CD4-positive, CD25-positive, alpha-beta regulatory T cell (primary cell): ENCODE measurements at places on chromosomes 13 and 19.
A peak's percentile ranks its signal among the peaks of the same experiment; 100 is the strongest.

- H3K4me1 ChIP-seq: no peaks in the 10 kb centered on the region
- H3K27ac ChIP-seq: no peak overlapping the region
- H3K4me3 ChIP-seq: no peak overlapping the region
Measured at GRCh38 chr19:33438987-33439781, 65.7 kb downstream of the CEBPG start.

GRCh38 chr13:79663977-79664636 lies 183.2 kb downstream of the NDFIP2 start:
- H3K27ac ChIP-seq: no peak overlapping the region
- no peaks in the 10 kb centered on the region for H3K27me3 ChIP-seq
- no peaks in the 10 kb centered on the region for H3K4me1 ChIP-seq
- no peak for DNase-seq
- no peak overlapping the region for H3K4me3 ChIP-seq

GRCh38 chr19:9597027-9597426 lies 12.7 kb upstream of the ZNF121 start:
- H3K27ac ChIP-seq: no peak overlapping the region
- H3K4me3 ChIP-seq: no peak overlapping the region
- no peaks in the 10 kb centered on the region for H3K36me3 ChIP-seq
- H3K4me1 ChIP-seq: no peaks in the 10 kb centered on the region
- no peak for DNase-seq
- no peaks in the 10 kb centered on the region for H3K27me3 ChIP-seq

DNA sequence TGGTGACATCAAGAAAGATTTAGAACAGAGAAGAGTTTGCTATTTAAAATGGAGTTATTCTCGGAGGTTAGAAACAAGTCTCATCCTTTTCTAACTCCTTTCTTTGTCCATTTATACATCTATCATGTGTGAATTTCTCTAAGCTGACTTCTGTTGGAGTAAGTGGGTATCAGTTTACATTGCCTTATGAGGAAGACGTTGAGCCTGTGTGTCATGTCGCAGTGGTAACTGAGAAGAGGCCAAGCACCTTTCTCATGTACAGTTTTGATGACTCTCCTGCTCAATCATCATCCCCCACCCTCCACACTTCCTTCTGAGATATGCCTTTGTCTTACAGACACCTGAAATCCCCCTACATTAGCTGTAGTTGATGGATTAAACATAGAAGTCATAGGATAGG lies 624.8 kb downstream of the LIG4 start:
- DNase-seq: no peak
- H3K4me1 ChIP-seq: no peaks in the 10 kb centered on the region
- H3K36me3 ChIP-seq: no peaks in the 10 kb centered on the region
- no peaks in the 10 kb centered on the region for H3K27me3 ChIP-seq

DNA sequence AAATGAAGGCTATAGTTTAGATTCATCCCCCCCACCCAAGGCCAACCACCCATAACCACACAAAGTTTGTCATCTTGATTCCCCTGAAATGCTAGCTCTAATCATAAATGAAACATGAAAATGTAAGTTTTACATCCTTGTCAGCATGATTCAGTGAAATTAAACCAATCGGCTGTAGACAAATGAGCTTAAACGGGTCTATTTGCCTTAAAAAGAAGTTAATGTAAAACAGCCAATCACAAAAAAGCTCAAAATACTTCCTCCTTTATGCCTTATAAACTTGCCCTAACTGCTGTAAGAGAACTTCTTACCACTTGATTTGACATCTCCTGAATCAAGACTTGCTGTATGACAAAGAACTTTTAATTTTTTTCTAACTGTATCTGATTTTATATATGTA lies 34.5 kb upstream of the MRI1 start:
- no peak overlapping the region for H3K4me3 ChIP-seq
- no peak for DNase-seq
- no peaks in the 10 kb centered on the region for H3K27me3 ChIP-seq
- H3K4me1 ChIP-seq: peaks cover 11% of the 10 kb centered on the region

DNA sequence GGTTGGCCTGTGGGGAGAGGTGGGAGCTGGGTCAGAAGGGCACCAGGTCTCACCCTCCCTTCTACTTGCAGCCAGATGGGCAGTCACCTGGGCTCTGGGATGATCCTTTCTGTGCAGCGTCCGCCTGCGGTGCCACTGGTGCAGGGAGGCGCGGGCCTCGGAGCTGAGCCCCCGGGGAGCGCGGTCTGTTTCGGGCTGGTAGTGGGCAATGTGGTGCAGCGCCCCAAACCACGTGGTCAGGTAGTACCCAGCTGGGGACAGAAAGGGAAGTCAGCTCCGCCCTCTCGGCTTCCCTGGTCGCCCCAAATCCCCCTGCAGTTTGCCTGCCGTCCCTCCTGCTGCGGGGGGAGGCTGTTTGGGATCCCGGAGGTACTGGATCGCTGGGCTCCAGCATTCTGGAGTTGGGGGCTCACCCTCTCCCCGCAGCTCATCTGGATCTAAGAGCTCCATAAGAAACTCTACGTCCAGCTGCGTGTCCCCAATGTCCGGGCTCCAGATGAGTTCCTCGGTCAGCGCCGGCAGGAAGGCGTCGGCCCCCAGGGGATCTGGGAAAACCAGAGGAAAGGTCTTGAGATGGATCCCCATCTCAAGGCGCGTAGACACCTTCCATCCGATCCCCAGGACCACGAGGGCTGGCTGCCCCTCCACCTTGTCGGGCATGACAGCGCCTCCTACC lies 8.8 kb downstream of the RINL start:
- peak overlapping the region; percentile 66 for H3K4me3 ChIP-seq
- H3K27ac ChIP-seq: peak overlapping the region; percentile 81
- peak; percentile 54 for DNase-seq
- peaks cover 39% of the 10 kb centered on the region for H3K4me1 ChIP-seq
- H3K27me3 ChIP-seq: no peaks in the 10 kb centered on the region

- peaks cover 1% of the 10 kb centered on the region for H3K36me3 ChIP-seq
- H3K27ac ChIP-seq: peak overlapping the region; percentile 97
- peaks cover 31% of the 10 kb centered on the region for H3K4me1 ChIP-seq
Measured at GRCh38 chr13:110713981-110714796, 689 bp downstream of the ING1 start.

DNA sequence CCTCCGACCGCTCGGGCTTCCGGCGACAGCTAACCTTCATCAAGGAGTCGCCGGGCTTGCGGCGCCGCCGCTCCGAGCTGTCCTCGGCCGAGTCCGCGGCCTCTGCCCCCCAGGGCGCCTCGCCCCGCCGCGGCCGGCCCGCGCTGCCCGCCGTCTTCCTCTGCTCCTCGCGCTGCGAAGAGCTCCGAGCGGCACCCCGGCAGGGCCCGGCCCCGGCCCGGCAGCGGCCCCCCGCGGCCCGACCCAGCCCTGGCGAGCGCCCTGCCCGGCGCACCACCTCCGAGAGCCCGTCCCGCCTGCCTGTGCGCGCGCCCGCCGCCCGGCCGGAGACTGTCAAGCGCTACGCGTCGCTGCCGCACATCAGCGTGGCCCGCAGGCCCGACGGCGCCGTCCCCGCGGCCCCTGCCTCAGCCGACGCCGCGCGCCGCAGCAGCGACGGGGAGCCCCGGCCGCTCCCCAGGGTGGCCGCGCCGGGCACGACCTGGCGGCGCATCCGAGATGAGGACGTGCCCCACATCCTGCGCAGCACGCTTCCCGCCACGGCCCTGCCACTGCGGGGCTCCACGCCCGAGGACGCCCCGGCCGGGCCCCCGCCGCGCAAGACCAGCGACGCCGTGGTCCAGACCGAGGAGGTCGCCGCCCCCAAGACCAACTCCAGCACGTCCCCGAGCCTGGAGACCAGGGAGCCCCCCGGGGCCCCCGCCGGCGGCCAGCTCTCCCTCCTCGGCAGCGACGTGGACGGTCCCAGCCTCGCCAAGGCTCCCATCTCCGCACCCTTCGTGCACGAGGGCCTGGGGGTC lies 9.6 kb downstream of the C19orf25 start:
- H3K4me3 ChIP-seq: no peak overlapping the region
- peaks cover 56% of the 10 kb centered on the region for H3K4me1 ChIP-seq
- no peak overlapping the region for H3K27ac ChIP-seq
- no peaks in the 10 kb centered on the region for H3K27me3 ChIP-seq
- no peaks in the 10 kb centered on the region for H3K36me3 ChIP-seq

DNA sequence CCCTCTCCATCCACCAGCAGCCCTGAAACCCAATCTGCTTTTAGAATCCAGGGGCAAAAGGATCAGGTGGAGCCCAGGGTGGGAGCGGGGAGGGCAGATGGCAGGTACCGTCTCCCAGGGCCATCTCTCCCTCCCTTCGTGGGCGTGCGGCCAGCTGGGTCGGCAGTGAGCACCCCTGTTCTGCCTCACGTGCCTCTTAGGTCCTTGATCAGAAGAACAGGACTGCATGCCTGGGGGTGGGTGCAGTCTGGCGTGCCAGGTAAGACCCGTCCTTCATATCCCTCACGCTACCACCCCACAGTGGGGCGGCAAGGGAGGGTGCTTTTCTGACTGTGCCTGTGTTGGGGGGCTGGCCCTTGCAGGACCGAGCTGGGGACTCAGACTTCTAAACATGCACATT lies 2.0 kb downstream of the SLC8A2 start:
- H3K36me3 ChIP-seq: no peaks in the 10 kb centered on the region
- no peak for DNase-seq
- no peak overlapping the region for H3K4me3 ChIP-seq

DNA sequence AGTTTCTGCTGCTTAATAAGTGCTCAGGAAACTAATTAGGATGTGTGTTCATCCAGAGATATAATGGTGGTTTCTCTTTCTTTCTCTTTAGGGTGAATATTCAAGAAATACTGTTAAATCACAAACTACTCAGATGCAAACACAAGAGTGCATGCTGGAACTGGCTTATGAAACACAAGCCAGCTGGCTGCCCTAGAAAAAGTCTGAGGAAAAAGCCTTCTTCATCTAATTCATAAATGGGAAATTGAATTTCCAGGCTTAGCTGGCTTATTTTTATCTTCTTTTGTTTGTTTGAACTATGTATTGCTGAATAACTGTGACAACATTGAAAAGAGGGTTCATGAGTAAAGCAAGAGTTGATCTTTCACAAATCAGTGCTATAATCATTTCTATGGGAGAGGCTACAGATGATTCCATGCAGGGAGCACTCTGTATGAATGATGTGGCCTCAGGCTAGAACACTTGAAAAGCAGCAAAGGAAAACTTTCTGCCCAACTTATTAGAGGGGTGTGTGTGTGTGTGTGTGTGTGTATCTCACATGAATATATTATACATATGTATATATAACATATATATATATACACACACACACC lies 69.8 kb upstream of the SCEL start:
- no peak for DNase-seq
- H3K36me3 ChIP-seq: no peaks in the 10 kb centered on the region
- H3K27ac ChIP-seq: no peak overlapping the region
- H3K4me3 ChIP-seq: no peak overlapping the region
- no peaks in the 10 kb centered on the region for H3K27me3 ChIP-seq

- H3K27me3 ChIP-seq: peaks cover 2% of the 10 kb centered on the region
- no peaks in the 10 kb centered on the region for H3K36me3 ChIP-seq
- H3K4me1 ChIP-seq: no peaks in the 10 kb centered on the region
- H3K4me3 ChIP-seq: no peak overlapping the region
- no peak for DNase-seq
Measured at GRCh38 chr13:43235028-43235427, 211.6 kb downstream of the DNAJC15 start.

DNA sequence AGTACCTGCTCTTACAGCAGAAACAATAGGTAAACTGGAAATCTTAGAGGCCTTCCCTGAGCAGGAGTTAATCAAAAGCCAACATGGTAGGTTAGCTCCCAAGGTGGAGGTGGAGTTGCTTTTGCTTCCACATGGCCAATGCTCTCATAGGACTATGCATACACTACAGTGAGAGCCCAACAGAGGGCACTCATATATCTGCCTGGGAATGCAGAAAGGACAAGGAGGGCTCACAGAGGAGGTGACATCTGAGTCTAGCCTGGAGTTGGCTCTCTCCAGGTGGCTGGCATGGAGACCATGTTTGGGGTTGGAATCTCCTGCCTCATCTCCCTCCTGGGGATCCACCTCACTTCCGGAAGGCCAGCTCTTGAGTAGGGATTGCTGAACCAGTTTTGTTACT lies 34.6 kb downstream of the ATP8A2 start:
- no peak for DNase-seq
- H3K36me3 ChIP-seq: no peaks in the 10 kb centered on the region
- H3K27me3 ChIP-seq: no peaks in the 10 kb centered on the region
- H3K4me3 ChIP-seq: no peak overlapping the region
- H3K27ac ChIP-seq: no peak overlapping the region

- H3K27me3 ChIP-seq: no peaks in the 10 kb centered on the region
- H3K4me3 ChIP-seq: no peak overlapping the region
- DNase-seq: no peak
- no peaks in the 10 kb centered on the region for H3K36me3 ChIP-seq
- no peaks in the 10 kb centered on the region for H3K4me1 ChIP-seq
- no peak overlapping the region for H3K27ac ChIP-seq
Measured at GRCh38 chr13:34294483-34295129, 476.7 kb downstream of the RFC3 start.

GRCh38 chr13:39047560-39047959 lies 9.3 kb downstream of the NHLRC3 start:
- no peak overlapping the region for H3K4me3 ChIP-seq
- H3K27me3 ChIP-seq: no peaks in the 10 kb centered on the region
- DNase-seq: no peak
- no peak overlapping the region for H3K27ac ChIP-seq
- no peaks in the 10 kb centered on the region for H3K4me1 ChIP-seq

- H3K36me3 ChIP-seq: peaks cover 20% of the 10 kb centered on the region
- DNase-seq: no peak
- peaks cover 29% of the 10 kb centered on the region for H3K4me1 ChIP-seq
- H3K4me3 ChIP-seq: peak overlapping the region; percentile 90
Measured at GRCh38 chr19:6765738-6766356, 1.4 kb downstream of the SH2D3A start.

- no peaks in the 10 kb centered on the region for H3K36me3 ChIP-seq
- peaks cover 3% of the 10 kb centered on the region for H3K27me3 ChIP-seq
- no peak overlapping the region for H3K4me3 ChIP-seq
- no peak overlapping the region for H3K27ac ChIP-seq
- H3K4me1 ChIP-seq: no peaks in the 10 kb centered on the region
Measured at GRCh38 chr19:41025871-41026270, 34.8 kb downstream of the CYP2B6 start.

DNA sequence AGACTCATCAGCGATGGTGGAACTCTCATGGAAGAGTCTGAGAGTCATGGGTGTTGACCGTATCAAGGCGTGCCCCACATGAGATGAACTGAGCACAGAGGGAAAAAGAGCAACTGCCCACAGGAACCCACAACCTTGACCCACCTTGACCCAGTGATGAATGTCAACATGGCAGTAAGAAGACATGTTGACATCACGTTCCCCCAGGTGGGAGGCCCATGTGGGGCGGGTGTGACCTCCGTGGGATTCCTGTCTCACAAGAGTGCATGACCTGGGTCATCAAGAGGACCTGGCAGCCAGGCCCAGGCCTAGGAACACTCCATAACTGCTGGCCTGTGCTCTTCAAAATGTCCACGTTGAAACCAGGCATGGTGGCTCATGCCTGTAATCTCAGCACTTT lies 45.8 kb downstream of the EPS15L1 start:
- no peak for DNase-seq
- no peak overlapping the region for H3K4me3 ChIP-seq
- peaks cover 7% of the 10 kb centered on the region for H3K4me1 ChIP-seq
- no peaks in the 10 kb centered on the region for H3K27me3 ChIP-seq

- no peak overlapping the region for H3K27ac ChIP-seq
- H3K36me3 ChIP-seq: peaks cover 5% of the 10 kb centered on the region
- H3K4me1 ChIP-seq: no peaks in the 10 kb centered on the region
- no peaks in the 10 kb centered on the region for H3K27me3 ChIP-seq
Measured at GRCh38 chr19:4988770-4989251, 19.9 kb downstream of the KDM4B start.
